NCI-H748 treated with DMSO at 0.1 percent for 48 hours (cell line): ENCODE measurements at places on chromosomes 6 and 20.

DNA sequence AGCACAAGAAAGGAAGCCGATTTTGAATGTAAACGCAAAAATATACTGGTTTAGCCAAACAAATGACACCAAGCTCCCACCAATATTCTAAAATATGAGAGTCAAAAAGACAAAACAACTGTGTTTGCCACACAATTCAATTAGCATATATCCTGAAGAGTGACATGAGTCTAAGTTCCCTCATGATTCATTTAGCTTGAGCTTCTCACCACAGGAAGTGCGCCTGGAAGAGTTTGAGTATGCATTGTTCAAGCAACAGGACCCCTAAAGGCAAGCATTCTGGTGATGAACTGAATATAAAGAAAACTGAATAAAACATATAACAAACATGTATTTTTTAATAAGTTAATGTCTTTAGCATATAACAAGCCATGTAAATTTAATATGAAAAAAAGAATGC lies 115.2 kb upstream of the RUNX2 start:
- DNase-seq: no peak

DNA sequence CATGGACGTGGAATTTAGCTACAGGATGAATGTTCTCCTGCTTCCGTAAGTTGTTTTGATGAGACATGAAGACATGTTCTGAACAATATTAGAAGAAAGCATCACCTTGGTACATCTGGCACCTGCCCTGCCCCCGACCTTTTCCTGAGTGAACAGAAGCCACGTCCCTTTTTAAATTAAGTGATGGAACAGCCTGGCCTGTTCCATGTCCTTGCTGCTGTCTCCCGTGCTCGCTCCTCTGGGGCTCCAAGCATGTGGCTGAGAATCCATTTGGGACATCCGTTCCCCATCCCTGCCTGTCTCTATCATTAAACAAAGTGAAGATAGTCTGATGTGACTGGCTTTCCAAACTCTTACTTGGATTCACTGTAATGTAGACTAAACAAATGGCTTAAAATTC lies 36.4 kb downstream of the ERMARD start:
- no peak for DNase-seq

GRCh38 chr20:40654876-40655275 lies 34.2 kb downstream of the MAFB start:
- no peak for DNase-seq

DNA sequence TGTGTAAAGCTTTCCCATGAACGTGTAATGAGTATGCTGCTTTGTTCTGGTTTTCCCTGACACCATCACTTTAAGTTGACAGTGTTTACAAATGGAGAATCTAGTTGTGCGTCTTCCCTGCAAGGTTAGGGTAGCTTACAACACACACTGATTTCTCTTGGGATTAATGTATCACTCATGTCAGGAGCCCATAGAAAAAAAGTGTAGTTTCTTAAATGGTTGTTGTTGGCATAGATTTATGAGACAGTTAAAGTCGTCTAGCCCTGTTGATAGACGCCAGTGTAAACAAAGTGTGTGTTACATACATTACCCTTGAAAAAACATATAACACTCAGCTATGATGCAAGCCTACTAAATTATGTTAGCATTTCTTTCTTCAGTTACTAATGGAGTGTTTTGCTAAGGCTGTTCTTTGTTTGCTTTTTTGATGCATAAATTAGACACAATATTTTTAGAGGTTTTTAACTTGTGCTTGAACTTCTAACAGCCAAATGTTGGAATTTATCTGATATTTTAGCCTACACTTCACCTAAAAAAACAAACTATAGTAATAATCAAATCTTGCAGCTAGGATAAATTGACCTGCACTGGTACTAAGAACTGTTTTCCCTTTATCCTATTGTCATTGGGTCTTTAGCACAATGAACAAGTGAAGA lies 88.6 kb downstream of the RNF217 start:
- peak; percentile 24 for DNase-seq

GRCh38 chr6:4673861-4674260 lies 102.3 kb upstream of the CDYL start:
- no peak for DNase-seq

DNA sequence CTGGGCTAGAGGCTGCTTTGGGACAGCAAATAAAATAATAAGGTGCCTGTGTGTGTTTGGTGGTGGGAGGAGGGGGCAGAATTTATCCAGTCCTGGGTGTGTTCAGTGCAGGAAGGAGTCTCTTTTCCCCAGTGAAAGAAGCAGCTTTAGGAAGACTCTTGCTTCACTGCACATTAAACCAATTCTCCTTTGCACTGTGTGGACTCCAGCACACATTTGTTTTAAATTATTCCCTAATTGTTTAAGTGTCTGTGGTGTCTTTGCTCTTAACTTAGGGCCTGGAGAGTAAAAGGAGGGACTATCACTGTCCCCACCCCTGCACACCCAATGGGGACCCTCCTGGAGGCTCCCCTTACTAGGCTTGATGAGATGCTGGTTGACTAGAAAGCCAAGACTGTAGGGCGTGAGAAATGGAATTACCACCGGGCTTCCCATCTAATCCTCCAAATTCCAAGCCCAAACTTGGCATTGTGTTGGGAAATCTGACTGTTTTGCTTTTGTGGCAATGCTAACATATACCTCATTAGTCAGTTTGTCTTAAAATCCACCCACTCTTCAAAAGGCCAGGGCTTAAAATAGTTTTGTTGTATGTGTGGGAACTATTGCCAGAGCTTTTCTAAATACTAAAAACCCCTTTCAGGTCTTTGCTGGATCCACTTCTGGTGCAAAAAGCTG lies 13.5 kb upstream of the DAAM2 start:
- no peak for DNase-seq

- DNase-seq: peak; percentile 63
Measured at GRCh38 chr6:20559924-20560551, 25.8 kb downstream of the CDKAL1 start.

DNA sequence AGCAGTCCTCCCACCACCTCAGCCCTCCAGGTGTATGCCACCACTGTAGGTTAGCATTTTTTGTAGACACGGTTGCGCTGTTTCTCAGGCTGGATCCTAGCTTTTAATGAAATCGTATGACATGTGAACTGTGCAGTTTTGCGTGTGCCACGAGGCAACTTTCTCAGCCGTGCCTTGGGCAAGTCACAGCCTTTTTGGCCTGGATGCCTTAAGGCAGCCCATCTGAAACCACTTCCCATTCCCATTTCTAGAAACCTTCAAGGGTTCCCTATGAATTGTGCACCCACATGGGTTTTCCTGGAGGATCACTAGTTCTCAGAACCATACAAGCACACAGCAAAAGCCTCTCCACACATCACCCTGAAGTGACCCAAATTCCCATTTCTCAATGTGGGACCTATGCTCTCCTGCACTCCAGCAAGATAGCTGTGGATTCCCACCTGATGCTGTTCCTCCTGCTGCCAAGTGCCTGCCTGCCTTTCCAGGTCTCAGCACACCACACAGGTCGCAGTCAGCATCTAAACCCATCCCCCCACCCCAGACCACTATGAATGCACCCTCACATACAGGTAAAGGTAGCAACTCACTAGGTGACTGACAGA lies 28.9 kb downstream of the SNX5 start:
- DNase-seq: no peak

DNA sequence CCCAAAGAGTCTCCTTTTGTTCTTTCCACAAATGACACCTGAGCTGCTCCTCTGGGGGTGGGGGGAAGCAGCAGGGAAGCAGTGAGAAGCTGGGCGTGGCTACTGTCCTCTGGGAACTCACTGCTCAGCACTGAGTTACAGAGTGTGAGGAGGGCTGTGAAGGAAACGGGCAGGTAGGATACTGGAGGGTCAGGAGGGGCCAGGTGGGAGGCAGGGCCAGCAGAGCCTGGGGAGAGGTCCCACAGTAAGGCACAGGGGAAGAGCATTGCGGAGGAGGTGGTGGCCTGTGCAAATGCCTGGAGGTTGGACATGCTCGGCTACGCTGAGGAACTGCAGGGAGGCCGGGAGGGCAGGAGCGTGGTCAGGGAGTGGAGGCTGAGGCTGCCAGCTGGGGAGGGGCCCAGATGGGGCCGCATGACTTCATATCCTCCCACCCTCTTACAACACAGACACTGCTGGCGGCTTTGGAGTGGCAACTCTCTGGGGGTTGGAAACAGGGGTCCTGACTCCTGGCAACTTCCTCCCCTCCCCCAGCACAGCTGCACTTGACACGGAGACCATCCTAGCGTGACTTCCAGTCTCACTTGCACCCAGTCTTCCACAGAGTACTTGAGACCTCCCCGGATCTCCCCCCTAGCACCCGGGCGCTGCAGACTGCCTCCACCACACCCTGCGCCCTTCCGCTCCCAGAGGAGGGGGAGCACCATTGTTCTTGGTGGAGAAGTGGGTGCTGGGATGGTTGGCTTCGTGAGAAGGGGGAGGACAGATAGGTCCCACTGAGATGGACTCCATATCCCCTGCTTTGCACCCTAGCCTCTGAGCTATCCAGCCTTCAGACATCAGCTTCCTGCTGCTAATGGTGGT lies 34.2 kb downstream of the RBM38 start:
- no peak for DNase-seq

GRCh38 chr6:85868685-85869084 lies 226.0 kb upstream of the SYNCRIP start:
- DNase-seq: no peak

DNA sequence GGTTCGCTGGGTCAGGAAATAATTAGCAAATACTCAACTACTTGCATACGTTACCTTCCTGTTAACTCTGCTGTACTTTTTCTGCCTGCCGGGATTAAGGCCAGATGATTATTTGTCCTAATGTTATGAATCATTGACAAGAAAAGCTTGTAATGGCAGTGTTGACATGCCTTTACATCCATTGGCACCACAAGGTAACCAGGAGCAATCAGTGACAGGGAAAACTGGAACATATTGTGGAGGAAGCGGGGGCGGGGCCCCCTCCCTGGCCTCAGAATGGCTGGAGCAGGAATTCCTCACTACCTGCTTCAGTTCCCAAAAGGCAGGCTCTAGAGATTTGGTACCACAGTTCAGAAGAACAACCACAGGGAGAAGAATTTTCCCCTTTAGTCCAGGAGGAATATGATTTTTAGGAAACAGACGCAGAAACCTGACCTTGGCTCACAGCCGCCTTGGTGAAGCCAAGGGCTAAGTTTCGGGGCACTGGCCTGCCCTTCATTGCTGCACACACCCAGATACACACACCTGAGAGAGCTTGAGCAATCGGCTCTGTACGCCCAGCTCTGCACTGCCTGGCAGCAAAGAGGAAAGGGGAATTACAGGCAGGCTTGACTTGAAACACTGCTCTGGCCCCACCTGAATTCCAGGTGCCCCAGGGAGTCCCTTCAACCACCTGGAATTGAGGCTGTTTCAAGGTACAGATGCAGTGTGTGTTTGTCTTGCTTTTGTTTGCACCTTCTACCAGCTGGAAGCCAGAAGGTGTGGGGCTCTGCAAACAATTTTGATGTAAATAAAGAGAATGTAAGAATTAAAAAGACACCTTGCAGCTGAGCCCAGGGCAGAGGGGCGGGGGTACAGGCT lies 89.8 kb downstream of the MYB start:
- peak; percentile 86 for DNase-seq

DNA sequence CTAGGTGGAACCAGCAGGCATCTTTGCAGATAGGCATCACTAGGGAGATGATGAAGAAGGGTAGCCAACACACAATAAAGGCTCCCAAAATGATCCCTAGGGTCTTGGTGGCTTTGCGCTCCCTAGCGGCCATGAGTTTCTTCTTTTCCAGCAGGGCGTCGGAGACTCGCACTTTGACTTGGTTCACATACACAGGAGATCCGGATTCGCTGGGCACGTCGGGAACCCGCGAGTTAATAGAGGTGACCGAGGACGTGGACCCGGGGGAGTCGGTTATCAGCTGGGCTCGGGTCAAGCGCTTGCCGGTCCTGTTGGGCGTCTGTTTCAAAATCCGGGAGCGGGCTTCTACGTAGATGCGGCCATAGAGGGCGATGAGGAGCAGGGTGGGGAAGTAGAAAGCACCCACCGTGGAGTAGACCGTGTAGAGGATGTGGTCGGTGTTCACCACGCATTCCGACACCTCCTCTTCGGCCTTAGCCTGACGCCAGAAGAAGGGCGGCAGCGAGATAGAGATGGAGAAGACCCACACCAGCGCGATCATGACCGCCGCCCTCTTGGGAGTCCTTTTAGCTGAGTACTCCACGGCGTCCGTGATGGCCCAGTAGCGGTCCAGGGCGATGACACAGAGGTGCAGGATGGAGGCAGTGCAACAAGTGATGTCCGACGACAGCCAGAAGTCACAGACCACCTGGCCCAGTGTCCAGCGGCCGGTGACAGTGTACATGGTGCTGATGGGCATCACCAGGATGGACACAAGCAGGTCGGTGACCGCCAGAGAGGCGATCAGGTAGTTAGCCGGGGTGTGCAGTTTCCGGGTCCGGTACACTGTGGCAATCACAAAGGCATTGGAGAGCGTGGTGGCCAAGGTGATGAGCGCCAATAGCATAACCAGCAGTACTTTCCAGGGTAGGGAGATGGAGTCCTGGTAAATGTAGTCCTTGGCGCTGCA lies 658 bp downstream of the HTR1B start:
- peak; percentile 72 for DNase-seq
